Effector memory CD4-positive, alpha-beta T cell (primary cell): ENCODE measurements at places on chromosomes 5 and 9.
A peak's percentile ranks its signal among the peaks of the same experiment; 100 is the strongest.

GRCh38 chr9:88917375-88917774, 73.9 kb upstream of the S1PR3 start:
- no peak overlapping the region for H3K27ac ChIP-seq
- H3K36me3 ChIP-seq = no peaks in the 10 kb centered on the region
- H3K4me1 ChIP-seq = peaks cover 13% of the 10 kb centered on the region
- H3K4me3 ChIP-seq = no peak overlapping the region

- H3K27ac ChIP-seq = no peak overlapping the region
- H3K4me1 ChIP-seq = no peaks in the 10 kb centered on the region
- no peaks in the 10 kb centered on the region for H3K36me3 ChIP-seq
- DNase-seq = no peak
These were observed 62.5 kb downstream of the EXOSC2 start for GRCh38 chr9:130756037-130756436.

GRCh38 chr5:2759091-2759490, 7.6 kb upstream of the IRX2 start:
- H3K4me1 ChIP-seq = peaks cover 3% of the 10 kb centered on the region
- H3K27me3 ChIP-seq = peaks cover 17% of the 10 kb centered on the region
- no peak for DNase-seq
- H3K4me3 ChIP-seq = no peak overlapping the region
- H3K27ac ChIP-seq = no peak overlapping the region

DNA sequence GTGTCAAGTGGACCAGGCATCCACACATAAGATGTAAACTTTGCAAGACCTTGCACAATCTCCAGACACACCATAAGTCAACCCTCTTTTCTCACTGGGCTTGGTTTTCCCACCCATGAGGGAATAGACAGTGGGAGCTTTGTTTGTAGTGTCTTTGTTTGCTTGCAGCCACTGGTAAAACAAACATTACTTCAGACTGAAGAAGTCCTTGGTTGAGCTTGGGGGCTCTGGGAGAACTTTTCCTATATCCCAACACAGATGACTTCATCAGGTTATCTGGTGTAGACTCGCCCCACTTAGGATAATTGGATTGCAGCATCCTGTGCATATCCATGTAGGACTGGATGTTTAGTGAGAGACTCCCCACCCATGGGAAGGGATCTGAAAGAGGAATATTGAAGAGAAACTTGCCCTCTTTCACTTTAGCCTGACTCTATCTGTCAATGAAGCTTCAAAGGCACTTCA, 11.5 kb upstream of the ADGRV1 start:
- peaks cover 4% of the 10 kb centered on the region for H3K27me3 ChIP-seq
- DNase-seq = no peak
- no peaks in the 10 kb centered on the region for H3K36me3 ChIP-seq
- no peak overlapping the region for H3K27ac ChIP-seq

GRCh38 chr5:167351316-167351715, 940.1 kb upstream of the WWC1 start:
- no peak for DNase-seq
- no peak overlapping the region for H3K4me3 ChIP-seq
- no peaks in the 10 kb centered on the region for H3K36me3 ChIP-seq
- H3K4me1 ChIP-seq = no peaks in the 10 kb centered on the region
- no peaks in the 10 kb centered on the region for H3K27me3 ChIP-seq
- no peak overlapping the region for H3K27ac ChIP-seq

GRCh38 chr9:127612939-127613582, 984 bp downstream of the STXBP1 start:
- H3K27me3 ChIP-seq = no peaks in the 10 kb centered on the region
- peak overlapping the region; percentile 66 for H3K4me3 ChIP-seq
- peak overlapping the region; percentile 26 for H3K27ac ChIP-seq
- H3K36me3 ChIP-seq = no peaks in the 10 kb centered on the region

- H3K36me3 ChIP-seq = peaks cover 31% of the 10 kb centered on the region
- H3K4me3 ChIP-seq = no peak overlapping the region
- H3K27me3 ChIP-seq = no peaks in the 10 kb centered on the region
- H3K27ac ChIP-seq = no peak overlapping the region
These were observed 3.2 kb downstream of the DOLPP1 start for GRCh38 chr9:129084087-129084486.

DNA sequence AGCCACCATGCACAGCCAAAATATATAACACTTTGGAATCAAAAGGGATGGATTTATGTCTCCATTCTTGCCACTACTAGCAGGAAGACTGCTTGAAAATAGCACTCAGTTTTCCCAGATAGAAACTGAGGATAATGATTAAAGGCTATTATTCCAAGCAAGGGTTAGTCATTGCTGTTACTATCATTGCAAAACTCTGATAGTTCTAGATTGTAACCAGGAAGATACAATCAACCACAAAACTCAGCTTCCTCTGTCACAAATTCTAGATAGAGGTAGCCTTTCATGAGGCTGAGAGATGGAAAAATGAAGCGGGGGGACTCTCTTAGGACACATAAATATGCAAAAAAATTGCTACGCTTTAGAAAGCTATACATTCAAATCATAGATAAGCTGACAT, 3.1 kb downstream of the ANXA1 start:
- DNase-seq = no peak
- H3K36me3 ChIP-seq = peaks cover 15% of the 10 kb centered on the region
- H3K4me1 ChIP-seq = peaks cover 34% of the 10 kb centered on the region

- no peaks in the 10 kb centered on the region for H3K4me1 ChIP-seq
- no peaks in the 10 kb centered on the region for H3K27me3 ChIP-seq
These were observed 1005.5 kb upstream of the PTPRD start for GRCh38 chr9:11618241-11618805.

- H3K27me3 ChIP-seq = no peaks in the 10 kb centered on the region
- H3K4me3 ChIP-seq = no peak overlapping the region
- H3K36me3 ChIP-seq = no peaks in the 10 kb centered on the region
- no peak for DNase-seq
- no peak overlapping the region for H3K27ac ChIP-seq
These were observed 241.9 kb downstream of the PBX3 start for GRCh38 chr9:125989090-125989501.

- no peak overlapping the region for H3K27ac ChIP-seq
- H3K4me1 ChIP-seq = no peaks in the 10 kb centered on the region
- no peak for DNase-seq
- peaks cover 8% of the 10 kb centered on the region for H3K36me3 ChIP-seq
- H3K4me3 ChIP-seq = no peak overlapping the region
- H3K27me3 ChIP-seq = no peaks in the 10 kb centered on the region
These were observed 10.7 kb downstream of the SLC35A4 start for GRCh38 chr5:140575309-140575708.

- no peak overlapping the region for H3K4me3 ChIP-seq
- H3K4me1 ChIP-seq = no peaks in the 10 kb centered on the region
- DNase-seq = no peak
- no peak overlapping the region for H3K27ac ChIP-seq
- no peaks in the 10 kb centered on the region for H3K36me3 ChIP-seq
These were observed 81.6 kb downstream of the PLPP1 start for GRCh38 chr5:55453211-55453610.

- DNase-seq = no peak
- H3K36me3 ChIP-seq = no peaks in the 10 kb centered on the region
- H3K4me3 ChIP-seq = no peak overlapping the region
- no peak overlapping the region for H3K27ac ChIP-seq
These were observed 5.4 kb downstream of the ACTL7B start for GRCh38 chr9:108850293-108850897.

DNA sequence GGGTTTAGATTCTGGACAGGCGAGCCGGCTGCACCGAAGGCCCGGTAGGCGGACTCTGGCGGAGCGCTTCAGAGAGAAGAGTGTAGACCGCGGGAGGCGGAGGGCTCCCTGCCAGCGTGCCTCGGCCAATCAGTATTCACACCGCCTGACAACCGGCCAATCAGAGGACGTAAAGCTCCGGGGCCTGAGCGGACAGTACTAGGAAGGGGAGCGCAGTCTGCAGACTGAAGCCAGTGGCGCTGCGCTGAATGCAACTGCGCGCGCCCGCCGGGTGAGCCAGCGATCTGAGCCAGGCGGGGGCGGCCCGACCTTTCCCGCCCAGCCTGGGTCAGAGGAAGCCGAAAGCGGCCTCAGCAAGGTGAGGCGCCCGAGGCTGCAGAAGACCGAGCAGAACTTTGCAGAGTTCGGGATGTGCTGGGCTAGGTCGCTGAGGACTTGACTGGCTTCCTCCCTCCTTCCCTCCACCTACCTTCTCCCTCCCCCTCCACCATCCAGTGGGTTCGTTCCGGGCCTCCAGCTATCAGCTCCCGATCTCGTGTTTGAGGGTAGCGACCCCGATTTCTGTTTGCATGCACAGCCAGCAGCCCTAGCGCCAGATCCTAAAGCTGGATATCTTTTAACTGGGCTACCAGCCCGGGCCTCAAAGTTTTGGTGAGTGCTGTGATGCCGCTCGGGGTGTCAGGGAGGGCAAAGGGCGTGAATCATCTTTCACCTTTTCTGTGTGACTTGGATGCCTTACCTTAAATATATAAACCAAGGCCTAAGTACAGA, at the start of gene DMRT2:
Gene DMRT2 (plus strand): TSS at position 233 of the 771 bp plus-strand sequence. CDS start 1,257 bp downstream, outside the sequence.
- H3K4me3 ChIP-seq = peak within 1 kb of the TSS; percentile 17
- H3K4me1 ChIP-seq = peaks cover 18% of the 10 kb centered on the region
- H3K27ac ChIP-seq = no peak within 1 kb of the TSS
- DNase-seq = no peak
- no peaks in the 10 kb centered on the region for H3K36me3 ChIP-seq

DNA sequence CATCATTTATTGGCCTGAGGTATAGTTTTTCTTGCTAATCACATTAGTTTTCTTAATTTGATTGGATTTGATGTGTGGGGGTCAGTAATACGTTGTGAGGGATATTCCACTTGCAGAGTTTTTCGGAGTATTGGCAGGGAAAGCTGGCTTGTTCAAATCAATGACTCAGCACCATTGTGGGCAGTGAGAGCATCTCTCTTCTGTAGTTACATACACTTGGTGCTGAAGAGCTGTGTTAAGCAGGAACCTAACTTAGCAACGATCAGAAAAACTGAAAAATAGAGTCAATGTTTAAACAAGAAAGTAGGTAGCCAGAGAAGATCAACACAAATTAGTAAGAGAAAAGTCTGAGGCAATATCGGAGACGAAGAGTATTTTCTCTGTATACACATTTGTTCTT, 344.6 kb upstream of the EDIL3 start:
- no peak overlapping the region for H3K4me3 ChIP-seq
- H3K4me1 ChIP-seq = no peaks in the 10 kb centered on the region
- no peak overlapping the region for H3K27ac ChIP-seq

GRCh38 chr9:124470306-124470705, 20.1 kb downstream of the ADGRD2 start:
- no peak overlapping the region for H3K4me3 ChIP-seq
- no peak overlapping the region for H3K27ac ChIP-seq
- DNase-seq = no peak
- no peaks in the 10 kb centered on the region for H3K36me3 ChIP-seq

GRCh38 chr9:14216612-14217194, 97.2 kb downstream of the NFIB start:
- H3K27ac ChIP-seq = no peak overlapping the region
- no peaks in the 10 kb centered on the region for H3K36me3 ChIP-seq
- H3K27me3 ChIP-seq = no peaks in the 10 kb centered on the region
- H3K4me1 ChIP-seq = no peaks in the 10 kb centered on the region
- H3K4me3 ChIP-seq = no peak overlapping the region
